Stimulated activated CD4-positive, alpha-beta T cell treated with anti-CD3 and anti-CD28 coated beads, Interleukin-2, amount 100 ng/mL, for 24 hours (primary cell): ENCODE measurements at places on chromosomes 12 and 14.
A peak's percentile ranks its signal among the peaks of the same experiment; 100 is the strongest.

DNA sequence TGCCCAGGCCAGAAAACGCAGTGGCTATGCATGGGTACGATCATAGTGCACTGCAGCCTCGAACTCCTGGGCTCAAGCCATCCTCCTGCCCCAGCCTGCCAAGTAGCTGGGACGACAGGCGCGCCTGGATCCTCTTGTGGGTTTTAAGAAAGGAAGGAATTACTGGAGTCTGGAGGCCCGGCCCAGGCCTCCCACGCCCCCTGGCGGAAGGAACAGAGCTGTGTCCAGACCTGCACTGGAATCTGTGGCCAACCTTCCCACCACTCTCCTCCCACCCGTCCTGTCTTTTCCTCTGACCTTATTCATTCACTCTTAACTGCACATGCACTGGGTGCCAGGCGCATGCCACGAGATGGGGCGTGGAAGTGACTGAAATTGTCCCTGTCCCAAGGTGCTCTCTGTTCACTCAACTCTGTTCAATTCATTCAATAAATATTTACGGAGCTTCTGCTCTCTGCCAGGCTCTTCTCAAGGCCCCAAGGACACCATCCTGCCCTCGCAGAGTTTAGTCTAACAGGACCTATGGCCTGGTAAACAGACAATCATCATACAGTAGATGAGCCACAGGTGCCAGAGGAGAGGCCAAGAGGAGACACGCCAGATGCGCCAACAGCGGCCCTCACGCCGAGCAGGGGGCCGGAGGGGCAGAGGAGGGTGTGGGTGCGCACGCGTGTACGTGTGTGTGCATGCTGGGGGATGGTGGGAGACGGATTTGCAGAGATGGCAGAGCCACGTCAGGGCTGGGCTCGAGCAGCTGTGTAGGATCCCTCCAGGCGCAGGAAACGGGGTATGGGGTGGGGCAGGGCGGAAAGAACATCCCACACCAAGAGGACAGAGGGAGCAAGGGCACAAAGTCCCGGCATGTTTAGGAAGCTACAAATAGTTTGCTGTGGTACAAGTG lies 13.7 kb upstream of the TMEM106C start:
- DNase-seq = peak; percentile 72

DNA sequence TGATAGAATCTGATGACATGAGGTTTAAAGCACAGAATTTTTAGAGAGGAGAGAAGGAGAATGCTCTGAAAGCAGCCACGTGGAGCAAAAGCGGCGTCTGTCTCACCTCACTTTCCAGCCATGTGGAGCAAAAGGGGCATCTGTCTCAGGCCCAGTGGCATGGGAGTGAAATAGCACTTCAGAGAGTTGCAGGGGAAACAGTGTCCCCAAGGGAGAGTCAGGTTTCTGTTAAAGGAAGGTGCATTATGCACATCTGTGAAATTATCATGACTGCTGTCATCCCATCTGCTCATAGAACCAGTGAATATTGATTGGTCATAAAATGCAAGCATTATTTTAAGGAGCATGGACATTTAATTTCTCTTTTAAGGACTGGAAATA lies 124.0 kb downstream of the BICD1 start:
- DNase-seq = no peak

DNA sequence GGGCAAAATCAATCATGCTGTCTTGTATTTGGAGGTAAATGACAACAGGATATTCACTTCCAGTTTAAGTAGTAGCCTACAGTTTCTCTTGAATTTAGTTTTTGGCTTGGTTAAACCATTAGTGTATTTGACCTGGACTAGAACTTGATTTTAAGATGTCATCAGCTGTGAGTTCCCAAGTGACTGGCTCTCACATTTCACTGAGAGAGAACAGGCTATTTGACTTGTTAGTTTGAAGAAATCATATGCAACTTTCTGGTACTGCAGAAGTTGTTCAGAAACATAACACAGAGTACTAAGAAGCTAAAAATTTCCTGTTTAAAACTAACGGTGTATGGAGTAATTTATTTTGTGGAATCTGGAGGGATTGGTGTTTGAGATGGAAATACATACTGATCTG lies 22.3 kb downstream of the MNAT1 start:
- no peak for DNase-seq

- no peak for DNase-seq
Measured at GRCh38 chr12:121170151-121170550, 37.5 kb downstream of the P2RX7 start.

DNA sequence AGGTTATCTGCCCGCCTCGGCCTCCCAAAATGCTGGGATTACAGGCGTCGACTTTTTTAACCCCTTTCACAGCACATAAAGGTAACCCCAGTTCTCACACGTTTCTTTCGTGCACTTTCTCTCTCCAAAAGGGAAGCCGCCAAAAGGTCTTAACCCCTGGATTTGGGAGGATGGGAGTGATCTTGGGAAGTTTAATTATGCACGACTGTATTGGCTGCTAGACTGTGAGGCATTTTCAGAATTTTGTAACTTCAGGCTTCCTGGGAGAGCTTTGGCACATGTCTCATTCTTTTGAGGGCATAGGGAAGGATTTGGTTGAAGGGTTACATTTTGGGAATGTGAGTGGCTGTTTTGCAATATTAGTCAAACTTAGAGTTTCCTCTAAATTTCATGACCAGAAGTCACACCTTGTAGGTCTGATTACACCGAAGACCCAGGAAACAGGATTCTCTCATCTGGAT lies 1.4 kb upstream of the SMARCC2 start:
- DNase-seq = no peak

- DNase-seq = no peak
Measured at GRCh38 chr12:132326646-132327045, 2.7 kb downstream of the GALNT9 start.

- DNase-seq = no peak
Measured at GRCh38 chr12:112906712-112907414, at the start of gene OAS1. Gene OAS1, plus strand, starts transcription at chr12:112906962. Its CDS starts 78 bp downstream, at chr12:112907040.

- DNase-seq = no peak
Measured at GRCh38 chr12:119749666-119750065, 81.7 kb downstream of the PRKAB1 start.

DNA sequence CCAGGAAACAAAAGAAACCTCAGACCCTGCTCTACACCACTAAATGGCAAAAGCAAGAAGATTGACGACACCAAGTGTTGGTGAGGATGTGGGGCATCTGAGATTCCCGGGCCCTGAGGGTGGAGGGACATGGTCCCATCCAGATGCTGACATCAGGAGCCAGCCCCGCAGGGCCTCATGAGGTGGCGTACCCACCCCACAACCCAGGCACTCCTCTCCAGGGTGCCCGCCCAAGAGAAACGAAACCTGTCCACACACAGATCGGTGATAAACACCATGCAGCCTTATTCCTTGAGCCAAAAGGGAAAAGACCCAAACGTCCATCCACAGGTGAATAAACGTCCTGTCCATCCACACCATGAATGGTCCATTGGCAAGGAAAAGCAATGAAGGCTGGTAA lies 54.8 kb upstream of the C14orf180 start:
- DNase-seq = no peak

GRCh38 chr12:110818511-110818910 lies 28.3 kb upstream of the CCDC63 start:
- DNase-seq = no peak

DNA sequence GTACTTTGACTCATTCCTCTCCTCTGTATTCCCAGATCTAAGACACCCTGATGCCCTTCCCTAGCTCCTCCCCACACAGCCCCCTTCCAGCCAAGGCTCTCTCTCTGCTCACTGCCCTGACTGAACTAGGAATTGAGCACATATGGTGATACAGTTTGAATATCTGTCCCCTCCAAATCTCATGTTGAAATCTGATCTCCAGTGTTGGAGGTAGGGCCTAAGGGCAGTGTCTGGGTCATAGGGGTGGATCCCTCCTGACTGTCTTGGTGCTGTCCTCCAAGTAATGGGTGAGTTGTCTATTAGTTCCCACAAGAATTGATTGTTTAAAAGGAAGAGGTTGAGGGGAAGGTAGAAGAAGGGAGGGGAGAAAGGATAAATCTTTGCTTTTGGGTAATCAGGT lies 17.4 kb downstream of the CMKLR1 start:
- no peak for DNase-seq

GRCh38 chr14:95200404-95200803 lies 43.1 kb upstream of the DICER1 start:
- DNase-seq = no peak

DNA sequence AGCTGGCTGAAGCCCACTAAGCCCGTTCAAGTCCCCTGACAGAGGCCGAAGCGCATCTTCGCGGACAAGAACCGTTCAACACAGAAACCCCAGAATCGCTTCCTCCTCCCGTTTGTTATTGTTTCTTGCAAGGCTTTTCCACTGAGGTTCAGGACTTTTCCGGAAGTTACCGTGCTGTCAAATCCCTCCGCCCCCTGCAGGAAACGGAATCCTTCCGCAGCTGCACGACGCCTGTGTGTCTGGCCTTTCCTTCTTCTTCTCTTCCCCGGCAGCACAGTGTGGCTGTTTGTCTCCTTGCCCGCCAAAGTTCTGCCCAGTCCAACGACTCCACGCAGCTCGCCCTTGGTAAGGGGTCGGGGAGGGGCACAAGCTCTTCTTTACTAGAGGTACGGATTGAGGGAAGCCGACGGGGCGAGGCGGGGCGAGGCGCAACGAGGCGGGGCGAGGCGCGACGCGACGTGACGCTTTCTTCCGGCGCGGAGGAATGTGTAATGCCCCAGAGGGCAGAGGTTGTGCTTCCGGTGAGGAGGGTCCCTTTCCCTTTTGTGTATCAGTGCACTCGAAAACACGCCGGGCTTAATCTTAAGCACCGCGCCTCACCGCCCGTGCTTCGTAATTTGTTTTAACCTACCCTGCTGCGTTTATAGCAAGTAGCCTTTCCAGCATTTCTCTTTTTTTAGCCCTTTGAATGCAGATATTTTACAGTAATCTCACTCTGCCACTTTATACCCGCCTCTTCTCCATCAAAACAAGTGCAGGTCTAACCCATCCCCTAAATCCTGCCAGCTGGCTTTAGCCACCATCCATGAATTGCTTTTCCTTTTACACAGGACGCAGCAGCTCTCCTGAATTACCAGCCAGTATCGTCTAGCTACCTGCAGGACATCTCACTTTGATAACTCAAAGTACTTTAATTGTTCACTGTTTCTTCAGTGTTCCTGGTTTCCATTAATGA lies at the start of gene KDM5A:
Gene KDM5A (minus strand): TSS at position 179 of the 955 bp plus-strand sequence. CDS start 229 bp downstream, outside the sequence.
- DNase-seq = peak; percentile 88

GRCh38 chr14:42778984-42779383 lies 1172.3 kb downstream of the LRFN5 start:
- DNase-seq = no peak

GRCh38 chr14:105073720-105074600 lies 8.7 kb upstream of the GPR132 start:
- DNase-seq = no peak

DNA sequence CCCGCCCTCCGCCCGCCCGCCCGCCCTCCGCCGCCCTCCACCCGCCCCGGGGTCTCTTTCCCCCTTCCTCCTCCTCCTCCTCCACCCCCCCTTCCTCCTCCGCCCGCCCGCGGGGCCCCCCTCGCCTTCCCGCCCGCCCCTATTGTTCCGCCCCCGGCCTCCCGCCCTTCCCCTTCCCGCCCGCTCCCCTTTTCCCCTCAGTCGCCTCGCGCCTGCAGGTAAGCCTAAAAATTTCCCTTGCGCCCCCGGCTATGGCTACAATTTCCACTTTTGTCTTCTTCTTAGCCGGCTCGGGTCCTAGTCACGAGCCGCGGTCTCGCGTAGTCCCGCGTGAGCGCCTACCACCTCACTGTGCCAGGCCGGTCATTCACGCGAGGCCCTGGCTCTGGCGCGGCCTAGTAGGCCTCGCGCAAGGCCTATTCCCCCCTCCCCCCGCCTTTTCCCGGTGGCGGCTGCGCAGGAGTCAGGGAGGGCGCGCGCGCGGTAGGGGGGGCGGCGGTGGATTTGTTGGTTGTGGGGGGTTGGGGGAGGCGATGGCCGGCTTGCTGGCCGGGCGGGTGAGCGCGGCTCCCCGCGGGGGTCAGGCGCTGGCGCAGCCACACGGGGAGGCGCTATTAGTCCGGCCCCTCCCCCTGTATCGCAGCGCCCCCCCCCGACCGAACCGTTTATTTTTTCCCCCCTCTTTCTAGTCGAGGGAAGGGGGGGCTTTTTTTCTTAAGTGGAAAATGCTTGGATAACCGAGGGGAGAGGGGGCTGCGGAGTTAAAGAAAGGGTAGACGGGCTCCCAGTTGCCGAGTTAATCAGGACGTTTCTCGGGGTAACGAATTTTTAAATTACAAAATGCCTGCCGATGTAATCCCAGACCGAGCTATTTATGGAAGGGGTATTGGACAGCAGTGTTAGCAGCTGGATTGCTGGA lies 516 bp downstream of the PCBP2 start:
- peak; percentile 73 for DNase-seq

DNA sequence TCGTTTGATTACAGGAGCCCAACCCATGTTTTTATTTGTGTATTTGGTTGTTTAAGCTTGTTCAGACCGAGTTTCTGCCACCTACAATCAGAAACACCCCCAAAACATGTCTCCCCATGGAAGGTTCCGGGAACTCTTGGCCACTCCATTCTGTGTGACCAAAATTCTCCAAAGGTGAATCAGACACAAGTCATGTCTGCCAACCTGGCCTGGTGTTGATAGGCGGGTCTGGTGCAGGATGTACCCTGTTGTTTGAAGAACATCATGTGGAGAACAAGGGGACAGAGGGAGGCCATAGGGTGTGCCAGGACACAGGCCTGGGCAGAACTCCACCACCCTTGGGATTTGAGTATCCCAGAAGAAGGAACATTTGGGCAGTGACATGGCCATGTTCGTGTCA lies 147.1 kb upstream of the MYL2 start:
- no peak for DNase-seq

DNA sequence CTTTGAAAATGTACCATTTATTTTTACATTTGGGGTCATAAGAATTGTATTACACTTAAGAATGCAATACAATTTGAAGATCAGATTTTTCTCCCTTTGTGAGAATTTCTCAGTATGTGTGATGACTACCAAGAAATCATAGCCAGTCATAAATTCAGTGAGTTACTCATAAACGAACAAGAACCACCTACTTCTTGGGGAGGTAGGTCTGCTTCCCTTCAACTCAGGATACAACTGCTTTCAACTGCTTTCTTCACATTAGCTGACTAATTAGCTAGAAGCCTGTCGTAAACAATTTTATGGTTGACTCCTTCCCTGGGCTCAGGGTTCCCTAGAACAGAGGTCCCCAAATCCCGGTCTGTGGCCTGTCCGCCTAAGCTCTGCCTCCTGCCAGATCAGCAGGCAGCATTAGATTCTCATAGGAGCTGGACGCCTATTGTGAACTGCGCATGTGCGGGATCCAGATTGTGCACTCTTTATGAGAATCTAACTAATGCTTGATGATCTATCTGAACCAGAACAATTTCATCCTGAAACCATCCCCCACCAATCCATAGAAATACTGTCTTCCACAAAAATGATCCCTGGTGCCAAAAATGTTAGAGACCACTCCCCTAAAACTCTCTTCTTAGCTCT lies 3.7 kb downstream of the ANG start:
- DNase-seq = no peak

- DNase-seq = peak; percentile 53
Measured at GRCh38 chr14:53151523-53152183, 1.5 kb downstream of the DDHD1 start.

DNA sequence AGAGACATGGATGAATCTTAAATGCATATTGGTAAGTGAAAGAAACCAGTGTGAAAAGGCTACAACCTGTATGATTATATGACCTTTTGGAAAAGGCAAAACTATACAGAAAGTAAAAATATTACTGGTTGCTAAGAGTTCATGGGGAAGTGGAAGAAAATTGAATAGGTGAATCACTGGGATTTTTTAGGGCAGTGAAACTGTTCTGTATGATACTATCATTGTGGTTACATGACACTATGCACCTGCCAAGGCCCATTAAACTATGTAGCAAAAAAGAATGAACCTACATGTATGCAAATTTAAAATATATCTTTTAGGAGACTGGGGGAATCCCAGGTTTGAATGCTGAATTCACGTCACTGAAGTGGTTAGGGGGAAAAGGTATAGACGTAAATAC lies 12.6 kb upstream of the OR8S1 start:
- DNase-seq = no peak
